Activated CD4-positive, alpha-beta T cell treated with anti-CD3 and anti-CD28 coated beads, Interleukin-2, amount 50 U/mL, for 24 hours (primary cell): ENCODE measurements at places on chromosomes 4 and X.

- DNase-seq, result peak; percentile 30
Observed at GRCh38 chr4:185587427-185588161, 52.3 kb upstream of the PDLIM3 start.

GRCh38 chrX:3713937-3714434 is 537 bp upstream of the PRKX start:
- DNase-seq, result no peak

DNA sequence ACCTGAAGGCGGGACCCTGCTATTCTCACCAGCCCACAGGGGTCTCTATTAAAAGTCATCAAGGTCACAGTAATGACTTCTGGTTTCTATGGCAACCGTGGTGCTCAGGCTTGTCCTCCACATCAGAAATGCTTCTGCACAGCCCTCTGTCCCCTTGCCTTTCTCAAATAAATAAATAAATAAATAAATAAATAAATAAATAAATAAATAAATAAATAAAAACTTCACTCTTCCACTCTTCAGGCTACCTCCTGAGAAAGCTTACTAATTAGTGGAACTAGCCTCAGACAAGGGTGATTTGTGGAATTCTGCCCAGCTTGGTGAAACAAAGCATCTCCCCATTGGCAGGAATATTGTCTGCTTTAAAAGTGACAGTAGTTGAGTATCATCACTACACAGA is 5.5 kb upstream of the RAB40A start:
- DNase-seq, result no peak

DNA sequence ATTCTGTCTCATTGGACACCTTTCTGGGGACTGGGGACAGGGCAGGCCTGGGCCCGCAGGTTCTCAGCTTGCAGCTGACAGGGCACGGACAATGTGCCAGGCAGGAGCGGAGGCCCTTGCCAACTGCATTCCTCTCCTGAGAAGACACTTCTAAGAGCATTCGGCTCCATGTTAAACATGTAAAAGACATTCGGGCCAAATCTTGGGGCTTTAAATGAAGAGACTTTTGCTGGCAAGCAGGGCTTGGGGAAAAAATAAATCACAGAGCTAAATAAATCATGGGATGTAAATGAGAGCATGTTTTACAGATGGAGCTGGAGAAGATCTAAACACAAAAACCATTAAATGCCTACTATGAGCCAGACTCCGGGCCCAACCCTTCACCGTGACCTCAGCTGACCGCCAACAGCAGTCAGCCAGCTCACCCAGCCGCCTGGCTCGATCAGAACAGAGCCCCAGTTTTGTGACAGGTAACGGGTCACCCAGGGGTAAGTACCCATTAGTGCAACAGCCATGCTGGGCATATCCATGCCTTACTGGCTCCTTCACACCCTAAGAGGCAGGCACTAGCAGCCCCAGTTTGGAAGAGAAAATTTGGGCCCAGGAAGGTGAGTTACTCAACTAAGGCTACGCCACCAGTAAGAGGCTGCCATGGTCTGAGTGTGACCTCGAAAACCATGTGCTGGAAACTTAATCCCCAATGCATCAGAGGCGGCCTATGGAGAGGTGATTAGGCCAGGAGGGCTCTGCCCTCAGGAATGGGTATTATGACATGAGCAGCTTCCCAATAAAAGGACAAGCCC is 14.7 kb downstream of the WDR1 start:
- DNase-seq, result no peak

- DNase-seq, result no peak
Observed at GRCh38 chrX:139831675-139832456, 101.0 kb downstream of the ATP11C start.

DNA sequence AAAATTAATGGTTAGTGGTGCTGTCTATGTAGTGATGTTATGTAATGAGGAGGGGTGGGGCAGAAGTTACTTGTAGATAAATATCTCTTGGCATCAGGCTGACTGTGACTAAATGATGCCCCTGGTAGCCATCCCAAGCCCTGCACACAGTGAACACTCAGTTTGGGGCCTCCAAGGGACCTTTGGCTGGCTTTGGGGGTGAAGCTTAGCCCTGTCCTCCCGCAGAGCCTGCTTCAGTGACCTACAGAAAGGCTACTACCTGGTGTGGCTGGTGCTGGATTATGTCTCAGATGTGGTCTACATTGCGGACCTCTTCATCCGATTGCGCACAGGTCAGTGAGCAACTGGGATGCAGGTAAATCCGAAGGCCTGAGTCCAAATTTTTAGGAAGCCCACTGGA is 7.8 kb downstream of the CNGA2 start:
- DNase-seq, result no peak

DNA sequence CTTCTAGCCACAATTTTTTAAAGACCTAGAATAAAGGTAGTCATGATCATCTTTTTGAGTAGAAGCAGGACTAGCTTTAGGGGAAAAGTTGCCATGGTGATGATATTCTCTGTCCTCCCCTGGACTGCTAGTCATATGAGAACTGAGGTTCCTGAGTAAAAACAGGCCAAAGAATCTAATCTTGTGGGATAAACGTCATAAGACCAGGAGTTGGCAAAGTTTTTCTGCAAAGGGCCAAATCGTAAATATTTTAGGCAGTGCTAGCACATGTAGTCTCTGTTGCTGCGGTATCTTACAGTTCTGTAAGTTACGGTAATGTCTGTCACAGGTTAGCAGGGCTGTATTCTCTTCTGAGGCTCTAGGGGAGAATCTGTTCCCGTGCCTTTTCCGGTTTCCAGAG is 3.4 kb downstream of the PRPS2 start:
- no peak for DNase-seq

- DNase-seq, result no peak
Observed at GRCh38 chr4:10381146-10381545, 76.1 kb downstream of the ZNF518B start.

- no peak for DNase-seq
Observed at GRCh38 chr4:99165978-99166377, 21.9 kb upstream of the ADH4 start.

DNA sequence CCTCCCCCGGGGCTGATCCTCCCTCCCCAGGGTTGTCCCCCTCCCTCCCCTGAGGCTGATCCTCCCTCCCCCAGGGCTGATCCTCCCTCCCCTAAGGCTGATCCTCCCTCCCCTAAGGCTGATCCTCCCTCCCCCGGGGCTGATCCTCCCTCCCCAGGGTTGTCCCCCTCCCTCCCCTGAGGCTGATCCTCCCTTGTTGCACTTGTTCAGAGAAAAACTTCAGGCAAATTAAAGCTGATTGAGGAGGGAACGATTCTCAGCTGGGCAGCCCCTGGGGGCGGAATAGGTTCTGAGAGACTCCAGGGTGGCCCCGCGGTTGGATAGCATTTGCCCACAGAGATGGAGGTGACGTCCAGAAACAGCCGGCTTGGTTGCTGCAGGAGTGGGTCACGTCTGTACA is 110.7 kb upstream of the ADRA2C start:
- no peak for DNase-seq

GRCh38 chr4:169250796-169251195 is 20.0 kb downstream of the SH3RF1 start:
- no peak for DNase-seq

GRCh38 chrX:65034292-65034667 is 58.0 kb upstream of the ZC4H2 start:
- DNase-seq, result no peak

GRCh38 chr4:44914748-44915147 is 188.4 kb upstream of the GNPDA2 start:
- DNase-seq, result no peak

- DNase-seq, result no peak
Observed at GRCh38 chr4:7964890-7965662, 25.4 kb upstream of the AFAP1 start.

- no peak for DNase-seq
Observed at GRCh38 chrX:68830419-68831404, 1.9 kb downstream of the EFNB1 start.

DNA sequence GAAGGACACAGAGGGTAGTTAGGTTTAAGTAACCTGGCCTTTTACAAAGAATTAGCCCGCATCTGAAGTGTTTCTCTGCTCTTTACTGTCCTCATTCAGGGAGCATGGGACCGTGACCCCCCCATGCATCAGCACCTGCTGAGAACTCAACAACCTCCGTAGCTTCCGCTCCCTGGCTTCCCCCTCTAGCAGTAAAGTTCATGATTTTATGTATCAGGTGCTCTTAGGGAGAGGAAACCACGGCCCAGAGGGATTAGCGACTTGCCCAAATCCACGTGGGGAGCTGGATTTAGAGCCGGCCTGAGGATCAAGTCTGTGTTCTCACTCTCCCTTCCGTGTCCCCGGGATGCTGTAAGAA is 284.6 kb upstream of the GATB start:
- DNase-seq, result no peak

GRCh38 chr4:97670703-97671269 is 472.5 kb downstream of the STPG2 start:
- DNase-seq, result no peak
